ENCODE measurements at places on chromosomes 1 and 21.
A peak's percentile ranks its signal among the peaks of the same experiment; 100 is the strongest.

GRCh38 chr21:38178653-38179470 lies 77.9 kb upstream of the KCNJ15 start:
- no peak for DNase-seq

DNA sequence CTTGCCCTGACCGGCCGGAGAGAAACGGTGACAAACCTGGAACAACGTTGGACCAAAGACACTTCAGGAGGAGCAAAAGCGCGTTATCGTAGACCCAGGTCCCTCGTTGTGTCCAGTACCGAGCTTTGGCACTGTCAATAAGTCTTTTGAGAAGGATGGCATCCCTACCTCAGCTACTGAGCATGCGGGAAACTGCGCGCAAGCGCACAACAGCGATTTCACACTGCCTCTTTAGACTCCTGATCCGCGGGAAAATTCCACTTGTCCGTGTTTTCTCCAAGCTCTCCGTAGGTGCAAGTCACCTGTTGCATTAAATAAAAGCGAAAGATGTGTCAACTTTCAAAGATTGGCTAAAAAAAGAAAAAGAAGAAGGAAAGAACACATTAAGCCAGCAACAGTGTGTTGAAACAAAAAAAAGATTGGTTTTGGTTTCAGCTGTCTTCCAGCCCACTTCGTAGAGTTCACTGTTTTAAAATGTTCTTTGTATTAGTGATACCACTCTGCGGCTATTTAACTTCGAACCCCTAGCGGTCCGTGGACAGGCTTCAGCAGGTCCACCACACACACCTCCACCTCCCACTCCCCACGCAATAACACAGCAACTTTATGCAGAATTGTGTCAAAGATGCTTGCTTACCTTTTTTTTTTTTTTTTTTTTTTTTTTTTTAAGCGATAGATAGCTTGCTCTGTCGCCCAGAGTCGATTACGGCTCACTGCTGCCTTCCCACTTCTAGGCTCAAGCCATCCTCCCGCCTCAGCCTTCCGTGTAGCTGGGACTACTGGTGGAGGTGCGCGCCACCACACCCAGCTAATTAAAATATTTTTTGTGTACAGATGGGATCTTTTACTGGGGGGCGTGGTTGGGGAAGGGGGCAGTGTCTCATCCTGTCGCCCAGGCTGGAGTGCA lies at the start of gene BPNT1:
TSS of gene BPNT1 (minus strand) at position 139 of the 907 bp plus-strand sequence. CDS start 9,942 bp downstream, outside the sequence.
- DNase-seq, result peak; percentile 95

- DNase-seq, result no peak
These were observed 606.9 kb downstream of the NUF2 start for GRCh38 chr1:163928651-163929050.

DNA sequence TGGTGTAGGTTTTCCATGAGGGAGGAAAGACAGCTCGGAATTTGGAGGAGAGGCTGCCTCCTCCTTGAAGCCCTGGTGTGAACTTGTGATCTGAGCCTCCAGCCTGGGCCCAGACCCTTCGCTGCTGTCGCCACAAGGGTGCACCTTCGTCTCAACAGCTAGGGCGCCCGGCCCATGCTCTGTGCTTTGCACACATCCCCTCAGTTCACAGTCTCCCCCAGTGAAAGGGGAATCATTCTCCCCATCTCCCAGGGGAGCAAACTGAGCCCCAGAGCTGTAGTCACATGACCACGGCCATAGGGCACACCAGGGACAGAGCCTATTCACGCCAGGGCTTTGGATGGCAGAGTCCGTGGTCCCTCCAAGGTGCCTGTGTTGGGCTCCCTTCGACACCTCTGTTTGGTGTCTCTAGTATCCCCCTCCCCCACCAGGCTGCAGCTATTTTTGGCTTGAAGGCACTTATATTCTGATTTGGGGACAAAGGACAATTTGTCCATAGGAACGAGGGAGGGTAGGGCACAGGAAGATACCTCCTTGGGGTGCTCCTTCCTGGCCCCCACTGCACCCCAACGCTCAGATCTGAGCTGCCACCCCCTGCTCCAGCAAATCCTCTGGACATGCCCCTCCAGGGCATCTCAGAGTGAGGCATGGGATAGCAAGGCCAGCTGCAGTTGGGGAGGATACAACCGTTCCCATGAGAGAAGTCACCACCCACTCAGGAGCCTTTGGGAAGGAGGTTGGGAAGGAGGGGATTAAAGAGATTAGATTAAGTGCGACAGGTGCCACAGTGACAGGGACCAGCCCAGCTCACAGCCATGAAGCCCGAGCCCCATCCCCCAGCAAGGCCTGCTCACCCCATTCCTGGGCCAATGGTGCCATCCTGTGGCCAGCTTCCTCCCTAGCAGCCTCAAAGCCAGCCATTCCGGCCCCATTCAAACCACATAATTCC lies 15.7 kb downstream of the MATN1 start:
- peak; percentile 55 for DNase-seq
